ENCODE measurements at places on chromosomes 7 and 10. TPM values are rescaled to one million over a fixed set of nuclear protein-coding genes. Genes with fewer than 3 reads are reported as not detected.
A peak's percentile ranks its signal among the peaks of the same experiment; 100 is the strongest.

DNA sequence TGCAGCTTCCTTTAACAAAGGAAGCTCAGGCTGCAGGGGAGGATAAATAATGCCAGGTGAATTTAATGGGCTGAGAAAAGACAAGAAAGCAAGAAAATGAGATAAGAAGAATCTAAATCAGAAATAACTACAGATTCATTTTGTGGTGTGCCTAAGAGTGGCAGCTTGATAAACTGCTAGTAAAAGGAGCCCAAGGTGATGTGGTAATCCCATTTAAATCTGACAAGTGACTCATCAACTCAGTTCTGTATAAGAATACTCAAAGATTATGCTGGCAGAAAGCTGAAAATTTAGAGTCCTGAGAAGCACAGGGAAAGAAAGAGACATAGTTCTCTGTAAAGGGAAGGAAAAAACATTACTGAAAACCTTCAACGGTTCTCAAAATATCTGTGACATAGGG is 109.4 kb upstream of the PDE1C start:
- DNase-seq, result peak; percentile 36
- H3K27me3 ChIP-seq, result no peaks in the 10 kb centered on the region
- no peaks in the 10 kb centered on the region for H3K4me1 ChIP-seq
- no peak overlapping the region for H3K4me3 ChIP-seq

GRCh38 chr10:60130130-60130579 is 223.8 kb upstream of the CCDC6 start:
- DNase-seq, result no peak
- H3K27me3 ChIP-seq, result peaks cover 3% of the 10 kb centered on the region
- no peaks in the 10 kb centered on the region for H3K4me1 ChIP-seq
- H3K27ac ChIP-seq, result no peak overlapping the region
- H3K4me3 ChIP-seq, result no peak overlapping the region
- no peaks in the 10 kb centered on the region for H3K36me3 ChIP-seq

- no peaks in the 10 kb centered on the region for H3K27me3 ChIP-seq
- DNase-seq, result no peak
- no peaks in the 10 kb centered on the region for H3K4me1 ChIP-seq
- no peaks in the 10 kb centered on the region for H3K36me3 ChIP-seq
- no peak overlapping the region for H3K4me3 ChIP-seq
Measured at GRCh38 chr7:122919643-122920181, 33.5 kb upstream of the CADPS2 start.

- no peaks in the 10 kb centered on the region for H3K27me3 ChIP-seq
- H3K4me1 ChIP-seq, result 0 out of 2 replicates have a peak, but pooled peaks cover 1% of the 10 kb centered on the region
- no peak overlapping the region for H3K27ac ChIP-seq
- H3K4me3 ChIP-seq, result no peak overlapping the region
- no peaks in the 10 kb centered on the region for H3K36me3 ChIP-seq
Measured at GRCh38 chr7:17946591-17946990, 6.3 kb upstream of the SNX13 start.

- peak overlapping the region; percentile 63 for H3K27ac ChIP-seq
- H3K36me3 ChIP-seq, result peaks cover 2% of the 10 kb centered on the region
- peaks cover 7% of the 10 kb centered on the region for H3K4me1 ChIP-seq
- H3K27me3 ChIP-seq, result no peaks in the 10 kb centered on the region
- no peak overlapping the region for H3K4me3 ChIP-seq
Measured at GRCh38 chr10:74855027-74855426, 28.6 kb downstream of the KAT6B start.

GRCh38 chr7:18530224-18531179 is 35.0 kb downstream of the HDAC9 start:
- H3K27me3 ChIP-seq, result no peaks in the 10 kb centered on the region
- no peak for DNase-seq
- H3K27ac ChIP-seq, result no peak overlapping the region
- H3K4me3 ChIP-seq, result no peak overlapping the region

- H3K36me3 ChIP-seq, result peaks cover 3% of the 10 kb centered on the region
- H3K27me3 ChIP-seq, result no peaks in the 10 kb centered on the region
- H3K27ac ChIP-seq, result no peak overlapping the region
- no peak for DNase-seq
Measured at GRCh38 chr10:1034758-1035157, 9.1 kb upstream of the IDI2 start.

- H3K27me3 ChIP-seq, result no peaks in the 10 kb centered on the region
- H3K4me1 ChIP-seq, result no peaks in the 10 kb centered on the region
- H3K4me3 ChIP-seq, result no peak overlapping the region
- no peaks in the 10 kb centered on the region for H3K36me3 ChIP-seq
- H3K27ac ChIP-seq, result no peak overlapping the region
Measured at GRCh38 chr7:157526913-157527634, 190.3 kb downstream of the DNAJB6 start.

DNA sequence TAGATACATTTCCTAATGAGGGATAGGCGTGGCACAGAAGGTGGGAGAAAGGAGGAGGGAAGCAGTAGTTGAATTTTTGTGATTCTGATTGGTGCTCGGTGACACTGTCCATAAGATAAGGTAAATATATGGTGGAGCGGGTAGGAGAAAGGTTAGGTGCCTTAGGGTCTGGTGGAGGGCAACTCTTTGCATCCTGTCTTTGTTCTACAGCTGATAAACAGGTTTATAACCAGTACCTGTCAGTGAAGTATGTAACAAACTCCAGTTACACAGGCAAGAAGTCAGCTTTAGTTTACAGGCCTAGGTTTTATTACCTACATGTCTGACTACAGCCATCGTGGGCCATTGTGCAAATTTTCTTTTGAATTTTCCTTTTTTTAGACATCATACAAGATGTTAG is 10.9 kb upstream of the FAM180A start:
- peaks cover 17% of the 10 kb centered on the region for H3K4me1 ChIP-seq
- H3K4me3 ChIP-seq, result no peak overlapping the region
- no peaks in the 10 kb centered on the region for H3K27me3 ChIP-seq

DNA sequence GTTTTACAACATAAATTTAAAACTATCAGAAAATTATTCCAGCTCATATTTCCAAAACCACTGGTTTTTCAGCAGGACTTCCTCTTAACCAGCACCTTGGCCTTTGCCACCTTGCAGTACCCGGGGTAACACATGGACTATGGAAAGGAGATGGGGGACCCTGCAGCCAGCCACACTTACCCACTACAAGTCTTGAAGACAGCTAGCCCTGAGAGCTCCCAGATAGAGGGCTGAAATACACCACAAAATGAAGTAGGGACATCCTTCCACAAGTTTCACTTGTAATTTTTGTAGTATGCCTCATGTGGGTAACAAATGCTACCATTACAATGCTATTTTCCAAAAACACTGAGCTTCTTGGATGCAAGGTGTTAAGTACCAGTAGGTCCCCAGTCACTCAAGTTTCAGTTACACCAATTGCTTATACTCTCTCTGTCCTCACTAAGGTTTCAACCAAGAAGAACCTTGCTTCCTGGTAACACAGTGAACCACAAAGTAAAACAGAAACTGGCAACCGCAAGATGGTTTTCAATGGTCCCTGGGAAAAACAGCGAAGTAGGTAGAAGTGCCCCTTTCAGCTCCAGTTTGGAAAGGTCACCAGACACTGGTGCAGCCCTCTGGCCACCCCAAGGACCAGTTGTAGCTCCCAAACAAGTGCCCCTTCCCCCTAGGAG is 110.9 kb downstream of the SGMS1 start:
- no peak for DNase-seq
- H3K4me3 ChIP-seq, result no peak overlapping the region
- no peaks in the 10 kb centered on the region for H3K27me3 ChIP-seq
- no peaks in the 10 kb centered on the region for H3K36me3 ChIP-seq

GRCh38 chr7:102841290-102841689 is 71.5 kb upstream of the LRRC17 start:
- H3K27ac ChIP-seq, result no peak overlapping the region
- H3K27me3 ChIP-seq, result no peaks in the 10 kb centered on the region
- H3K4me1 ChIP-seq, result peaks cover 5% of the 10 kb centered on the region

The CNPY4 gene
- 21.9 TPM for polyA plus RNA-seq

The CROT gene
- 7.2 TPM for polyA plus RNA-seq

The CHAT gene
- not detected for polyA plus RNA-seq

The TWNK gene
- 7.5 TPM for polyA plus RNA-seq

The NKX2-3 gene
- polyA plus RNA-seq, result not detected

The CDK14 gene
- polyA plus RNA-seq, result 6.9 TPM
